ENCODE measurements at places on chromosomes 12 and 14.

- no peak for DNase-seq
Measured at GRCh38 chr12:104747955-104748354, 210.1 kb downstream of the SLC41A2 start.

DNA sequence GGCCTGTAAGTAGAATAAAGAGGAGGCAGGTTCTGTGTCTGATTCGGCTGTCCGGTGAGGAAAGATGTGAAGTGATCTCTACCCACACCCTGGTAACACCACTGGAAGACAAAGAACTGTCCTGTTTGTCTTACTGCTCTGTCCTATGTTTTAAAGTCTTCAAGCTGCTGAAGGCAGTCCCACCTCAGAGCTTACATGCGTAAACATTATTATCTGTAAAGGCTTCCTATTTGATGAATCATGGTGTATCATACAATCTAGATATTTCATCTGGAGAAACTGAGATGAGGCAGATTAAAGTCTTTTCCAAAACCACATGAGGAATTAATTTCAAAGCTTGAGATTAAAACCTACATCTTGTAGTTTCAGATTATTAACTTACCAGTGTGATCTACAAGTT, 427.6 kb downstream of the ZFP36L1 start:
- DNase-seq, result no peak

- no peak for DNase-seq
Measured at GRCh38 chr12:4441355-4442335, 4.0 kb downstream of the FGF6 start.

GRCh38 chr12:123269395-123269892, 2.2 kb downstream of the CDK2AP1 start:
- DNase-seq, result peak; percentile 88

DNA sequence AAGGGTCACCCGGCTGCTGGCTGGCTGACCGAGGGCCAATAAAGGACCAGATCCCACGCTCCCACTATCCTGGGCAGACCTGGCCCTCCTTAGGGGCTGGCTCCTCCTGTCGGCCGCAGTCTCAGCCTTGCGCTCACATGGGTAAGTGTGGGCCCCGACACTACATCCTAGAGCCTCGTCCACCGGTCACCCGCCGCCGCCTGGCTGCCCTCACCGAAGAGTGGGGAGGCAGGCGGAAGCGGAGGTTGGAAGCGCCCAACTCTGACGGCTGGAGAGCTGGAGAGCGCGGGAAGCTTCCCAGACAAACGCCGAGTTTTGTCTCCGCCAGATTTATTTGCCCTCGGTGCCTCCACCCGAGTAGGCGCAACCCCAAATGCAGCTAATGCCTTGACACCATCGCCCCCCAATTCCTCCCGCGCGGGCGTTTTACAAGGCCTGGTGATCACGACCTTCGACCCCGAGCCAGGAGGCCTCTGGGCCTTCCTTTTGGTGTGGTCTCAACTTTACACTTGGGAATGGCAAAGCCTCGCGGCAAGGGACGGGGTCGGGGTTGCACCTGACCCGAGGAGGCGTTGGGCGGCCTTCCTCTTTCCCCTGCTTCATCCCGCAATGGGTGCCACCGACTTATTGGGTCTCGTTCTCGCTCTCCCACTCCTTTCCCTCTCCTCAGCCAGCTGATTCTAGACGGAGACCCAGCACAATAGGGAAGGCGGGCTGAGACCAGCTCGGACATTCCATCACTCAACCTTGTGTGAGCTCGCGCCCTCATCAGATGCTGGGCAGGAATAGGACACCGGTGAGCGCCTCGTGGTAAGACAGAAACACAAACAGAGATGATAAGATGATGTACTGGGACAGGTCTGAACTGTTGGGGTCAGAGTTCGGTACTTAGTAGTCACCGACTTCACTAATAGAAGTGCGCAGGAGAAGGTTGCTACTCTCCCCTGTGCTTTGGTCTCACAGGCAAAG, 78.3 kb upstream of the ANO4 start:
- DNase-seq, result no peak

GRCh38 chr12:104863296-104863948, 94.7 kb downstream of the SLC41A2 start:
- DNase-seq, result peak; percentile 41

DNA sequence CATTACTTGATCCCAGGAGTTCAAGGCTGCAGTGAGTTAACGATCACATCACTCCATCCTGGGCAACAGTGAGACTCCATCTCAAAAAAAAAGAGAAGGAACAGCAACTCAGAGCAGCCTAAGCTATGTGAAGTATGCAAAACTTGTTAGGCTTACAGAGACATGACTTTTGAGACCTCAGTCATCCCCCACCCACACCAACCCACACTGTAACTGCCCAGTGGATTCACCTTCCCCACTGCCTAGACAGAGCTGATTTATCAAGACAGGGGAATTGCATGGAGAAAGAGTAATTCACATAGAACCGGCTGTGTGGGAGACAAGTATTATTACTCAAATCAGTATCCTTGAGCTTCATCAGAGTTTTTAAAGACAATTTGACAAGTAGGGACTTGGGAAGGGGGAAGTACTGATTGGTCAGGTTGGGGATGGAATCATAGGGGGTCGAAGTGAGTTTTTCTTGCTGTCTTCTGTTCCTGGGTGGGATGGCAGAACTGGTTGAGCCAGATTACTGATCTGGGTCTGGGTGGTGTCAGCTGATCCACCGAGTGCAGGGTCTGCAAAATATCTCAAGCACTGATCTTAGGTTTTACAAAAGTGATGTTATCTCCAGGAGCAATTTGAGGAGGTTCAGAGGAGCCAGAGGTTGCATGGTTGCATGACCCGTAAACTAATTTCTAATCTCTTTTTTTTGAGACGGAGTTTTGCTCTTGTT, 6.2 kb upstream of the WDR89 start:
- DNase-seq, result no peak

GRCh38 chr12:32895688-32896431, 717 bp downstream of the PKP2 start:
- DNase-seq, result no peak

DNA sequence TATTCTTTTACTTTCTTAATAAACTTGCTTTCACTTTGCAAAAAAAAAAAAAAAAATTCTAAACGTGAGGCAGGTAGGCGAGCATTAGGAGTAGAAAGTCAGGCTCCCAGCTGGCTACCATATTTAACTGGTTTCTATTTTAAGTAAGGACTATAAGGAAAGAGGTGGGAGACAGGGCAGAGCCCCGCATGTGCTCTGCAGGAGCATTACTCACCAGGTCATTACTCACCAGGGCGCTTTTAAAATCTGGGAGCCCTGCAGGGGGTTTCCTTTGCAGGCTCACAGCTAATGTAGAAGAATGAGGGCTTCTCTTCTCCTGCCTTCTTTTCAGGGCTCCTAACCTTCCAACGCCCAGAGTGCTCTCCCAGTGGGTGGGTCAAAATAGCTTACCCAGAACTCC, 14.0 kb upstream of the DPF3 start:
- no peak for DNase-seq

DNA sequence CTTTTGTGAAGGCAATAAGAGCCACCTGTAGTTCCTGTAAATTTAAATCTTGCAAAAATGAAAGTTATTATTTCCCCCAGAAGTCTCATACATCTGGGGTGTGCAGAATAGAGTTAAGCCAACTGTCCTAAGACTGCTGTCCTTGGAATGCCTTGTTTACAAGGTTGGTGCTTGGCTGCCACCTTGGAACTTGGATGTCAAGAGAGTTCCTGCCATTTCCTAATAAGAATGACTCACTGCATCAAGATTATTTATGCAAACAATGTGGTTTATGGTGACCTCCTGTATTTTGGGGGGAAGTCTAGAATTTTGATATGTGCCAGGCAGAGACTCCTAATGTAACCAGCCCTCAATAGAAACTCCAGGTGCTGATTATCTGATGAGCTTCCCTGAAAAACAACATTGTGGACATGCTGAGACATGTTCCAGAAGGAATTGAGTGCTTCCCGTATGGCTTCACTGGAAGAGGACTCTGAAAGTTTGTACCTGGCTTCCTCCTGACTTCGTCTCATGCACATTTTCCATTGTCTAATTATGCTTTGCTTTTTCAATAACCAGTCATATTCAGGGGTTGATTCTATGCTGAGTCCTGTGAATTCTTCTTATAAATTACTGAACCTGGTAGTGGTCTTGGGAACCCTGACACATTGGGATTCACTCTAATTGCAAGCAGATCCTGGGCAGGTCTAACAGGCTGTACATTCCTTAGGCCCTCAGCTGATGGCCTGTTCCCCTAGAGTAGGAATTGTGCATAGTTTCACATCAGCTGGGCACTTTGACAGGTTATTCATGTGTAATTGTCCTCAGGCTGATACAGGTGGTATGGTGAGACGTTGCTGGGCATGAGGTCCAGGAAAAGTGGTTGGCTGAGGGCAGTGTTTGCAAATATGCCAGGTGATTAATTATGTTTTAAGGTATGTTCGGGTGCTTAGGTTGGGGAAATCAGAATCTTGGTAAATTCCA, 1370.7 kb upstream of the TMEM132C start:
- DNase-seq, result no peak

- DNase-seq, result no peak
Measured at GRCh38 chr14:54761835-54762234, 140.8 kb downstream of the GCH1 start.

GRCh38 chr12:104588921-104589590, 132.3 kb downstream of the CHST11 start:
- DNase-seq, result no peak

DNA sequence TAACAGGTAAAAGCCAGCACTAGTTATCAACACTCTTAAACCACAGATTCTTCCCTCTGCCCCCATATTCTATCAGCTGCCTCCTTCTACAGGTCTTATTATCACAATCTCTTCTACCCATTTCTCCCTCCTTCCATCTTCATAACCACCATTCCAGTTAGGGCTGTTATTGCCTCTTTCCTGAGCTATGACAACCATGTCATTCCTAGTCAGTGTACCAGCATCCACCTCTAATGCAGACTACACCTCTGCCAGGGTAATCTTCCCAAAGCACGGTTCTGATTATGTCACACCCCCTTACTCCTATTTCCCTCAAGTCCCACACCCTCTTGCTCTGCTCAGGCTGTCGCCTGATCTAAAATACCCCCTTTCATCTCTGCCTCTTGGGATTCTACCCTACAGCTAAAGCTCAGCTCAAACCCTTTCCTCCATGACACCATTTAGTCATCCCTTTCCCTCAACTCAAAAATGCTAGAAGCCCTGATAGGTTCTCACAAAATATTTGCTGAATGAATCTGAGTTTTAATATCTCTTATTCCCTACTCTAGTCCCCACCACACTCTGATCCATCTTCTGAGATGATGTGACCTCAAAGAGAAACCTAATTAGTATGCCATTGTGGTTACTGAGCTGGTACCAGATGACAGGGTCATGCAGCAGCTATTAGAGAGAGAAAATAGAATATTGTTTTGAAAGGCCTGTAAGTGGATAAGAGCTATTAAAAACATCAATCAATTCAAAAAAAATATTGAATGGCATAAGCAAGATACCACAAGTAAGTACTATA, 11.7 kb downstream of the RACGAP1 start:
- DNase-seq, result no peak

- DNase-seq, result no peak
Measured at GRCh38 chr12:40515041-40515816, 177.0 kb upstream of the CNTN1 start.

DNA sequence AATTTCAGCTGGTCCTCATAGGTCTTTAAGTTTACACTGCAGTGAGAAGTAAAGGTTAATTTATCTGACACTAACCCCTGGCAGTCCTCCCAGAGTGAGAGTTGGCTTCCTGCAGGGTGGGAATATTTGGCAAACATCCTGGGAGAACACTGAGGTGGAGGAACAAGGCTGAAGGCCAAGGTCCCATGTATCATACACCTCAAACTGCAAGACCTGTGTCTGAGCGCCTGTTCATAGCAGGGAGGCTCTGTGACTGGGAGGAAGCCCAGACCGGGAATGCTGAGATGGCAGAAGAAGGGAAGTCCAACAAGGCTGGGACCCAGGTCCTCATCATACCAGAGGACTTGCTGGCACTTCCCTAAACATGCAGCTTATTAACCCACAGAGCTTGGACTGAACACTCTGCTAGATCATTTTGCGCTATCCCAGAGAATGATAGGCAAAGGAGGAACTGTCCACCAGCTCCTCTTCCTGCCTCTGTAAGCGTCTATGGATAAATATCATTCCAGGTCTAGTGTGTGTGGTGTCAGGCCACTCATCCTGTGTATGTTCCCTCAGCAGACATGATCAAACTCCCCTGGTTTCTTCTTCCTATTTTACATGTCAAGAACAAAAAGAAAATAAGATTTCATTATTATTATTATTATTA, 199.6 kb upstream of the CNOT2 start:
- peak; percentile 39 for DNase-seq

GRCh38 chr14:63677891-63678379, 36.3 kb upstream of the WDR89 start:
- DNase-seq, result no peak

GRCh38 chr12:48681399-48681709, 684 bp downstream of the KANSL2 start:
- no peak for DNase-seq

DNA sequence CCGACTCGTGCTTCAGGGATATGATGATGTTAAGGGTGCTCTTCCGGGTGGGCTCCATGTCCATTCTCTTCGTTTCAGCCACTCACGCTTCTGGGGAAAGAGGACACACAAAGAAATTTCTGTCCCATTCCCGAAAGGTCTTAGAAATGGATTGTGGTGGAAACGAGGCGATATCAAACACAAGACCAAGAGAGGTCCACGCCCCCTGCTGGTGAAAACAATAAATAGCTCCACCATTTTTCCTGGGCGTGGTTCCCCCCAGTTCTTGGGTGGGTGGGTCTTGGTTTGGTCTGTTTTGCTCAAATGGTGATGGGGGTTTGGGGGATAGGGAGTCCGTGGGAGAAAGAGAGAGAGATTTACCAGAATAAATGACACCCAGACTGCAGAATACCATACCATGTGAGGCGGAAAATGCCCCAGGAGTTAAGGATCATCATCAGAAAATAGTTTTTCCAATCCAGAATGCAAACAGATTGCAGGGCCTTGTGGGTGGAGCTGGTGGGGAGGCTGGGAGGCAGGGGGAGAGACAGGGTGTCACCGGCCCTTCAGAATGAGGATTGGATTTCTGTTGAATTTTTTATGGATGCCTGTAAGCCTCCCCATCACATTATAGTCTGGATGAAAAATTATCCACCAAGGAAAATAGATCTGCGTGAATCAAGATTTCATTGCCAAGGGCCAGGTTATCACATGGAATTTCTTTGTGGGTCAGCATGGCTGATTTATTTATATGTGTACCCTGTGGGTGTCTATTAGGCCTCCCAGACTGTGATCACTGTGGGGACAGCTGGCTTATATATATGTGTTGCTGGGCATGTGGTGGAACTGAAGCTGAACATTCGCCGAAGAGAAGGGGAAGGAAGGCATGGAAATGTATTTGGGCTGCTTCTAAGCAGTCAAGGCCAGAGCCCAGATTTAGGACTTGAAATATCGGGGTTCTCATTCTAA, 55.8 kb downstream of the SRRM4 start:
- DNase-seq, result no peak

GRCh38 chr12:92334552-92334951, 188.9 kb upstream of the BTG1 start:
- DNase-seq, result no peak

DNA sequence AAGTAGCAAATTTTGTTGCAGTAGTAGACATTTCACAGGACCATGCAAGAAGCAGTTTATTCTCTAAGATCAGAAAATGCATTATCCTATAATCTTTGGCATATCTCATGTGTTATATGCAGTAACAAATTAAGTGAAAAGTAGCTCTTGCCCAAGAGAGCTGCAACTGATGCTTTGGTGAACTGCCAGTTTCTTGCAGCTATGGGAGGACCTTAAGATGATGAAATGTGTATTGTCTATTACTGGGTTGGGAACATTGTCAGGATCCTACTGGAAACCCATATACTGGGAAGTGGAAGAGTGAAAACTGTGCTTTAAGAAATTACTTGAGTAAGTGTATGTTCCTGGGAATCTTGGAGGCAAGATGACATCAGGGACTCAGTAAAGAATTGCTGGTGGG, 238.8 kb downstream of the DACT1 start:
- no peak for DNase-seq

Measured in NCI-H446 treated with DMSO at 0.1 percent for 48 hours (cell line).